ENCODE measurements at places on chromosomes 2 and 18.

DNA sequence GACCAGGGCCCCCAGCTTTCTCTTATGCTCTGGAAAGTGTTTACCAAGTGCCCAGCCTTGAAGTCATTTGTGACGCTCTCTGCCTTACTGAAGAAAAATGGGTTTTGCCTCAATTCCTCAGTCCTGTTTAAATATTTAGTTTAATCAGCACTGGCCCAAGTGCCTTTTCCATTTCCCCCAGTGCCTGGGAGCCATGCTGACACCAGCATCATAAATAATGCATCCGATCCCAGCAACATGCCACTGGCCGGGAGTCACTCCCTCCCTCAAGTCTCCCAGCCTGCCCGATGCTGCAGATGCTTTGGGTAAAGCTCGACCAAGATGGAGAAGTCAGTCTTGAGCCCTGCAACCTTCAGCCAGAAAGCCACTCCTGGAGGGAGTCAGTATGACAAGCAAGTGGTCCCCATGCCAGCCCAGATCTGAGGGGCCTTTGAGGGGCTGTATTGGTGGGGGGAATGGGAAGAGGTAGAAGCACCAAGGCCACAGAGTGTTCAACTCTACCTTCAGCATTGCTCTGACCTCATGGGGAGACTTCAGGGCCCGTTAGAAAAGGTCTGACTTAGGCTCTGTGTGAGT, 12.0 kb upstream of the MTA3 start:
- DNase-seq: no peak

GRCh38 chr2:57740891-57741290, 305.7 kb upstream of the VRK2 start:
- no peak for DNase-seq

- no peak for DNase-seq
Measured at GRCh38 chr2:74952575-74952974, 5.9 kb upstream of the POLE4 start.

GRCh38 chr18:59140302-59140885, 710 bp downstream of the SEC11C start:
- peak; percentile 40 for DNase-seq
